ENCODE measurements at places on chromosomes 5 and 9.

DNA sequence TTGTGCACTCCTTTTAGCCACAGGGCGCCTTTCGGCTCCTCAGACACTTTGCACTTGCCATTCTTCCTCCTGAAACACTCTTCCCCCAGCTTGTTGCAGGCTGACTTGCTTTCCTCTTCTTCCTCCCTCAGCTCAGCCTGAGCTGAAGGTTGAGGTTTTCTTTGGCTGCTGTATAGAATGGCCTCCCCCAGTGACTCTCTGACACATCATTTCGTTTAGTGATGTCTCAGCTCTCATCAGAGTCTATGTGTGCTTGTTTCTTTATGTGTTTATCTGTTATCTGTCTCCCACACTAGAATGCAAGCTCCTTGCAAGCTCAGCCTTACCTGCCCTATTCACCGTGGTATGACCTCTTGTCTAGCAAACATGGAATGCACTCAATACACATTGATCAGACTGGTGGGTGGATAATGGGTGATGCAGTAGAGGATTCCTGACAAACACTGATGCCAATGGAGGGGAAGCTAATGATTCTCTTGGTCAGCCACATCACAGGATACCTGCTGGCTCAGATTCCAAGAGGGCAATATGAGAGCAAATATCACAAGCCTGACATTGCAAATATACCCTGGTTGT, 112.9 kb upstream of the STC2 start:
- no peak for DNase-seq

GRCh38 chr9:94787266-94787665, 60.8 kb downstream of the AOPEP start:
- no peak for DNase-seq

DNA sequence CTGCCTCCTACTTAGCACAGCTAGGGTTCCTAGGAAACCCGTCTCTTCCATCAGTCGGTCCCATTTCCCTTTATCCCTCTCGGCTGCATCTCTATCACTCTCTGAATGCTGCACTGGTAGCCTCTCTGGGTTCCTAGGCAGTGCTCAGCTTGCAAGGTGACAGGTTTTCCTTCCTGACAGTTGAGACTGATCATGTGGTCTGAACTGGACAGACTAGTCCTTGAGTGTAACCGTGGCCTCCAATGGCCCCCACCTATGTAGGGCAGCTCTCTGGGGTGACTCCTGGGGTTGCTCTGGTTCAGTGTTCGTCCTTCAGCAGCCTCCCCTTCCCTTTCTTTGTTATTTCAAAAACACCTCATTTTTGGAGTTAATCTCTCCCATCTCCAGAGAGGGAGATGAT, 3.8 kb downstream of the TMEM8B start:
- DNase-seq = no peak

- DNase-seq = peak; percentile 2
These were observed 170.4 kb upstream of the KCNN2 start for GRCh38 chr5:114191441-114191840.

GRCh38 chr5:120151181-120151580, 312.9 kb upstream of the PRR16 start:
- no peak for DNase-seq

- peak; percentile 65 for DNase-seq
These were observed 89.8 kb downstream of the LIFR start for GRCh38 chr5:38466424-38467189.

GRCh38 chr5:52989781-52990527, 802 bp downstream of the ITGA2 start:
- peak; percentile 64 for DNase-seq

GRCh38 chr5:87900419-87900818, 368.2 kb downstream of the TMEM161B start:
- DNase-seq = no peak

DNA sequence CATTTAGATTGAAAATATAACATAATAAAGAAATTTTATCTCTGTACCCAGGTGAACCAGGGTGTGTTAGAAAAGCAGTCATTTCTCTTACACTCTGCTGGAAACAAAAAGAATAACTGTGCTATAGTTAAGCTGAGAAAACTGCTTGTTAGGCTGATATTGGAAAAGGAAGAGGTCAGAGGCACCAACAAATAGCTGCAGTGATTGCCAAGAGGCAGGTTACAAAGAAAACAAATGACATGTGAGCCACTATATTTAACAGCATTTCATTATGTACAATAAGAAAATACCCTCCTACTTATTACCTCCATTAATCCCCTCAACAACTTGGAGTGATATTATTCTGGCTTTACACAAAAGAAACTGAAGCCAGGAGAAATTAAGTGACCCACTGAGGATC, 607.9 kb upstream of the TLE4 start:
- DNase-seq = no peak

- no peak for DNase-seq
These were observed 39.5 kb downstream of the PRKACG start for GRCh38 chr9:68974431-68974830.

DNA sequence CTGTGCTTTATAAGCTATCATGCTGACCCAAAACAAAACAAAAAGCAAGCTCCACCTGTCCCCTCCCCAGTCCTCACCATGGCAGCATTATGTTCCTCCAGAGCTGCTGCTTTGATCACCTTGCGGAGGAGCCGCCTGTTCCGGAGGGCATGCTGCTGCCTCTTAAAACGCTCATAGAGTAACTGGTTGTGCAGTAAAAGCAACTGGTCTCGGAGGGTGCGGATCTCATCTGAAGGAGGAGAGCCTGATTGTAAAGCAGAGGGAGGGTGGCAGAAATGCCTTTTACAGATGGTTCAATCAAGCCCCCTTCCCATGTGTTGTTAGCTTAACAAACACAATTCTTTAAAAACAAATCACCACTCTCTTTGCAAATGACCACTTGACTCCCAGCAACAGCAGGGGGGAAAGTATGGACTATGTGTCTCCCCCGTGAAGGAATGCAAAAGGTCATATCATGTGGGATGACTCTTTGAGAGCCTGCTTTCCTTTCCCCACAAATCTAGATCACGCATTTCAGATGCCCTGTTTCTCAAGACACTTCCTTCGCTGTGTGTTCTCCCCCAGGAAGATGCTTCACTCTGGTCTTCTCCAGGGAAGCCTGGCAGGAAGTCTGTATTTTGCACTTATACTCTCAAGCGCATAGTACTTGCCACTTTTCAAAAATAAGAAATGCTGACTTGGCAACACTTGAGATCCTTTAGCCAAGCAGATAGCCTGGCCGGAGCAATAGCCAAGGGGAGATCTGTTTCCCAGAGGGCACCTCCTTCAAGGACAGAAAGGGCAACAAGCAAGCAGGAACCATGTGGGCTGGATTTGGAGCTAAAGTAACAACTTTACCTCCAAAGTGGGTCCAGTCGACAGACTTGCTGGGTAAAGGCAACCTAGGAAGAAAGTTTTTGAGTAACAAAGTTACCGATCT, 25.1 kb downstream of the SPACA9 start:
- DNase-seq = peak; percentile 6

- DNase-seq = no peak
These were observed 135.5 kb upstream of the CPEB4 start for GRCh38 chr5:173752653-173753052.

DNA sequence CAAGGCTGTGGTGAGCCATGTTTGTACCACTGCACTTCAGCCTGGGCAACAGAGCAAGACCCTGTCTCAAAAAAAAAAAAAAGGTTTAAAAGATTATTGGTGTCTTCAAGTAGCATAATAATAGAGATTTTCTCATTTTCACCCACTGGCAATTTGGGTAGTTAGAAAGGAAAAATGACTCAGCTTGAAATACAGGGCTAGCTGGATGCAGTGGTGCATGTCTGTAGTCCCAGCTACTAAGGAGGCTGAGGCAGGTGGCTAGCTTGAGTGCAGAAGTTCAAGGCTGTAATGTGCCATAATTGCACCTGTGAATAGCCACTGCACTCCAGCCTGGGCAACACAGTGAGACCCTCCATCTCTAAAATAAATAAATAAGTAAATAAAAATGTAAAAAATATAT, 111.1 kb downstream of the ARRDC3 start:
- no peak for DNase-seq

DNA sequence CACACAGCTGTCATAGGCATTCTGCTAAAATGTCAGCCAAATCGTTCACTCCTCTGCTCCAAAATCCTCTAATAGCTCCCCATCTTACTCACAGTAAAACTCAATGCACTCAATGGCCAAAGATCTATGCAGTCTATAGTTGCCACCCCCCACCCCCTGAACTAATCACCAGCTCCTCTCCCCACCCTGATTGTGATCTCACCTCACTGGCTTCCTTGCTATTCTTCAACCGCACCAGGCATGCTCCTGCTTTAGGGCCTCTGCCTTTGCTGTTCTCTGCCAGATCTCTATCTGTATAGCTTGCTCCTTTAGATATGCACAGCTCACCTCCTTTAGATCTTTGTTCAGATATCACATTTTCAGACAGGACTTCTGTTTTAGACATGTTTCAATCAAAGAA, 33.2 kb upstream of the SNX2 start:
- DNase-seq = no peak

DNA sequence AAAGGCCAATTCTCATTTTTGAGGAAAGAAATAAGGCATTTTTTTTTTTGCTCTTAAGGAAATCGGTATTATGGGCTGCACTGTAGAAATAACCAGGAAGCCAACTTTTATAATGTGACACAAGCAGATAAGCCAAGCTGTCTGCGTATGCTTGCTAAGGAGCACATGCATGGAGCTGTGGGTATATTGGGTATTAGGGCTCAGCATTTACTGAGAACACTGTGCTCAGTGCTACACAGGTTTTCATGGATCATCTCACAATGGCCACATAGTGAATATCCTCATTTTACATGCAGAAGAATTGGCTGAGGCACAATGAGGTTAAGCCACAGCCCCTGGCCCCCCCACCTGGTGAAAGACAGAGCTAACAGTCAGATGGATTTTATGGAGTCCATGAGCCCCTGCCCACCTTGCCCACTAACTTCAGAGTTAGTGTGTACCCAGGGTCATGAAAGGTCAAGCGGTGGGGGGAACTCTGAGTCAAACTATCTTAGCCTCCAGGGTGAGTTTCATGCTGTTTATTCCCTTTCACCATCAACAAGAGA, 204.8 kb downstream of the SPATA31A6 start:
- peak; percentile 14 for DNase-seq

GRCh38 chr9:74006935-74007334, 490.2 kb upstream of the RORB start:
- DNase-seq = peak; percentile 23

DNA sequence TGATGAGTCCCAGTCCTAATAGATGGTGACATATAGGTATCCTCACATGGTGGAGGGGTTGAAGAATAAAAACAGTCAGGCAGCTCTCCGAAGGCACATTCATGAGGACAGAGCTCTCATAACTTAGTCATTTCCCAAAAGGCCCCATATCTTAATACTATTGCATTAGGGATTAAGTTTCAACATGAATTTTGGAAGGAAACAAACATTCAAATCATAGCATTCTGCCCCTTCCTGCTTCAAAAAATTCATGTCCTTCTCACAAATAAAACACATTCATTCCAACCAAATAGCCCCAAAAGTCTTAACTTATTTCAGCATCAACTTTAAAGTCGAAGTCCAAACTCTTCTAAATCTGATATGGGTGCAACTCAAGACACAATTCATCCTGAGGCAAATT, 277.2 kb upstream of the NR4A3 start:
- no peak for DNase-seq

- no peak for DNase-seq
These were observed 65.1 kb downstream of the BASP1 start for GRCh38 chr5:17282283-17283120.

DNA sequence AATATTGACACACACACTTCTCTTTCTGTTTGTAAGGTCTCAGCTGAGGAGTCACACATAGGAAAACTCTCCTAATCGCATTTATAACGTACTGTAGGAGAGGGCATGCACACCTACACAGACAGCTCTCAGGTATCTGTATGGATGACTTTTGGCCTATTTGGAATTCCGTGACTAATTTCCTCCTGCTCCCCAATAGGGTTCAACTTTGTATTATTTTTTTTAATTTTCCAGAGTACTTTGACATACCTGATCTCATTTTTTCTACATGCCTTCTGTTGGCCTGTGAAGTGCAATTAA, 195.9 kb downstream of the ARHGAP26 start:
- no peak for DNase-seq

GRCh38 chr5:149488645-149489306, 62.5 kb downstream of the CSNK1A1 start:
- DNase-seq = no peak

- DNase-seq = peak; percentile 48
These were observed 708 bp downstream of the RXRA start for GRCh38 chr9:134326724-134327601.

- no peak for DNase-seq
These were observed 389.0 kb upstream of the BRINP1 start for GRCh38 chr9:119758241-119758640.

GRCh38 chr5:34503379-34504253, 152.5 kb upstream of the RAI14 start:
- no peak for DNase-seq

DNA sequence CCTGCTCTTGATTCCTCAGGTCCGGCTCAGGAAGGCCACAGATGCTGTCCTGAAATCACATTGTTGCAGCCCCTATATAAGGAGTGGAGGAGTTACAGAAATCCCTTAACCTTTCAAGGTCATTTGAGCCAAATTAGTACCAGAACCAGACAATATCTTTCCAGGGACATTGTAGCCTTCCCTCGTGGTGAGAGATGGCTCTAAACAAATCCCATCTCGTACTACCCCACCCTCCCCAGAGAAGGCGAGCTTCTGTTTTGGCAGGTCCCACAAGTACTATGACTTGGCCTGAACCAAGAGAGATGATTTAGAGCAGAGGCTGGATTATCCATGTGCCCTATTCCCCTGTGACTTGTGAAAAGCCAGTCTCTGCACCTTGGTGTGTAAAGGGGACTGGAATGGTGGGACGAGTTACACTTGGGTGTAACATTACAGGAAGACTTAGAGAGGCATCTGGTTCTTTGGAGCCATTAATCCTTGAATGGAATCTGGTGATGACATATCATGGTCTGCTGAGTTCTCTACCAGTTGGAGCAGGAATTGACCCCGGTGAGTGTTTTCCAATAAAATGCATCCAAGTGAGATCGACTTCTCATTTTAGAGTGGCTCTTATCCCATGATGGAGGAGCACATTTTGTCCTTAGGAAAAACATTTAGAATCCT, at the start of gene FAM240B:
Gene FAM240B, minus strand, starts transcription at position 51 of the 663 bp plus-strand sequence. CDS start 16,134 bp downstream, outside the sequence.
- DNase-seq = no peak

GRCh38 chr9:34600908-34601307, 11.0 kb downstream of the RPP25L start:
- no peak for DNase-seq

DNA sequence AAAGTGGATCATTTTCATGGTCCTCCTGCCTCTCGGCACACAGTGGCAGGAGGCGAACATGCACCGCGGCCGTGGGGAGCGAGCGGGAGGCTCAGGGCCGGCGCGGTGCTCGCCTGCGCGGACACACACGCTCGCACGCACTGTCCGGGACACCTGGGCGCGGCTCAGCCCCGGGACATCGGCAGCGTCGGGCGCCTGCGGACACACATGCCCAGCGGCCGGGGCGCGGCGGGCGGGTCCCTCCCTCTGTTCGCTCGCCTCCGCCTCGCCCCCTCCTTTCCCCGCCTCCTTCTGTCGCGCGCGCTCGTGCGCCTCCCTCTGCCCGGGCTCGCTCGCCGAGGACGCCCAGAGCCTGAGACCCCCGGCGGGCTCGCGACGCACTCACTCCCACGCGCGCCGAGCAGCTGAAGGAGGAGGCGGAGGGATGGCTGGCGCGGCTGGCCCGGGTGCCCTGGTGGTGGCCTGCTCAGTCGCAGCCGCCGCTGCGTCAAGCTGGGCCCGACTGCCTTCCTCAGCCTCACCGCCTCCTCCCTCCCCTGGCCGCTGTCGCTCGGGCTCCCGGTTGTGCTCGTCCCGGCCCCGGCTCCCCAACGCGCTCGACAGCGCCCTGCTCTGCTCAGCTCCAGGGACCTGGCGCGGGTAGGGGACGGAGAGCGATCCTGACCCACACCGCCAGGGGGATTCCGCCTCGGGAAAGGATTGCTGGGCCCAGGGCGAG, at the start of gene FRMD3:
Gene FRMD3, minus strand, starts transcription at position 230 of the 718 bp plus-strand sequence. Its CDS starts 170 bp downstream, at position 60.
- DNase-seq = peak; percentile 79

- DNase-seq = no peak
These were observed 21.2 kb upstream of the RNU6ATAC start for GRCh38 chr9:134185536-134186011.
